ENCODE measurements at places on chromosomes 16 and 17.
A peak's percentile ranks its signal among the peaks of the same experiment; 100 is the strongest.

DNA sequence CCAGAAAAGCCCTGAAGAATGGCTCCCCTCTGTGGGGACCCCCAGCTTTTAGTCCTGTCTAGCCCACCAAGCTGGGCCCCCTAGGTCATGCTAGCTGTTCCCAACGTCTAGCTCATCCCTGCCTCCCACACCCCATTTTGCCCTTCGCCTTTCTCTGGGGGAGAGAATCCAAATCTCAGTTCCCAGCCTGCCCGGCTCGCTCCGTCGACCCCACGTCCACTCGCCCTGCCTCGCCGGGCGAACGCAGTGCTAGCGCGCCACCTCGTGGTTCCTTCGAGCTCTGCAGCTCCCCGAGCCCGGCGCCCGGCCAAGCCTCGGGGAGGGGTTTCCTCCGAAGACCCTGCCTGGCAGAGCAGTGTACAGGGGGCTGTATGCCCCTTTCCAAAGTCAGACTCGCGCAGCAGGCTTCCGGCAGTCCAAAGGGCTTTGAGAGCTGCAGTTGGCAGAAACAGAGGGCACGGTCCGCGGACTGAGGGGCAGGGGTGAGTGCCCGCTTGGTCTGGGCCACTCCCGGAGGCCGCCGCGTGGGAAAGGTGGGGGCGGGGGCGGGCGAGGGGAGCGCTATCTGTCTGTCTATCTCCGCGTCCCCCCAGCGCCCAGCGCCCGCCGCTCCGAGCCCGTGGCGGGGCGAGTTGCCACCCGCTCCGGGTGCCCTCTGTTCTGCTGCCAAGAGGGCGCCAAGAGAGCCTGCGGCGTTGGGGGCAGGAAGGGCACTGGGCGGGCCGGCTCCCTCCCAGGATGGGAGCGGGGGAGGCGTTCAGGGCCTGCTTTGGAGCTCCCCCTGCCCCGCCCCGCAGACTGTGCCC lies 1.7 kb upstream of the DLX3 start:
- DNase-seq = peak; percentile 80

DNA sequence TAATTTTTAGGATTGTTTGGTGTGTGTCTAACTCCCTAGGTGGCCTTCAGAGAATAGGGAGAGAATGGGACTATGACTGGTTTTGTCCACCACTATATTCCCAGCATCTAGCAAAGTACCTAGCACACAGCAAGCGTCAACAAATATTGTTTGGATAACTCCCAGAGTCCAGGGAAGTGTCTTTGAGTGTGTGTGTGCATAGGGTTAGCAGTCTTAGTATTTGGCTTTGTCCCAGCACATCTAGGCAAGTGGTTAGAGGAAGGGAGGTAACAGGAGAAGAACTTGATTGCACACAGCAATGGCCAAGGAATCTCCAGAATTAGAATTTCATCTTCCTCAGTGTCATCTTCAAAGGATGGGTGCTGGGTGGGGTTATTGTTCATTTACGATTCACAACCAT lies 385.4 kb upstream of the CDH5 start:
- no peak for DNase-seq

DNA sequence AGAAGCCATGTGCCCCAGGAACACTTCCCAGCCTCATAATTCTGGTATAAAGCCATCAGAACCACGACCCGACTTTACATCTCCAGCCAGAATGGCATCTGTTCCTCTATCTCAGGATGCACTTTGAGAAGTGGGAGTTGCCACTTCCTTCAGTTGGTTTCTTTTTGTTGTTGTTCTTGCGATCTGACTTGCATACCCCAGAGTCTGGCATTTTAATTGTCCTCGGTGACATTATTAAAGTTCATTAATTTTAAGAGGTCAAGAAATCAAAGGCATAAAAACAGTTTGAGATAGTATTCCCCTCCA lies 13.5 kb downstream of the MARCHF10 start:
- no peak for DNase-seq

DNA sequence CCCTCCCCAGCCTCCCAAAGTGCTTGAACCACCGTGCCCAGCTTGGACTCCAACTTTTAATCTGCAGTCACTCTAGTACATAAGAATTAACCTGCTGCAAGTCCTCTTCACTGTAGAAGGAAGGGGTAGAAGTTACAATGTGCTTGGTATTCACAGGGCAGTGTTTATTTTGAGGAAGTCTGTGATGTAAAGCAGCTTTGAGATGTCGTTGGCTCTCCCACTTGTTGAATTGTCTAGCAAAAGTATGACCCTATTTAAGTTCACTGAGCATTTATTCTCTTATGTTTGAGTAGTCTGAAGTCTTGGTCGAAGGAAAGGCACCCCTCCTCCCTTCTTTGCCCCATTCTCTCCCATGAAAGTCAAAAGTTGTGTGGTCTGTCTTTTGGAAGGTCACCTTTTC lies 28.2 kb downstream of the SF3B3 start:
- no peak for DNase-seq

DNA sequence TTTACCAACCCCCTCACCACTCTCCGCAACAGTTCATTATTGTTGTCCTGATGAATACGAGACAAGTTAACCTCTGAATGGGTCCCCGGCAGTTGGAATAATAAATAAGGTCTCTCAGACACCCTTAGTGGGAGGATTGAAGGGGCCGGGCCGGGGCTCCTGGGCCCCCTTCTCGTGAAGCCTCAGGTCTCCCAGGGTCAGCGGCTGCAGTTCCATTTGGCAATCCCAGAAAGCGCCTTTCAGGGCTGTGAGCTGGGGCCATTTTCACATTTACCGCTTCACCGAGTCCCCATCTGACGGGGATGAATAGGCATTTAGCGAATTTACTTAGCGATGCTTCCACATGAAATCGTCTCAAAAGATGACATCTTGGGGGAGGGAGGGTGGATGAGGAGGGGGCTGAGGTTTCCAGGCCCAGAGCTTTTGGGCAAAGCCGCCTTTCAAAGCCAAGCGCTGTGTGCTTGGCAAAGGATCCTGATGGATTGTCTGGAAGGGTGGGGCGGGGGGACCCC lies 309.8 kb downstream of the XYLT1 start:
- no peak for DNase-seq

- no peak for DNase-seq
Measured at GRCh38 chr17:10010752-10011151, 105.7 kb upstream of the RCVRN start.

- peak; percentile 74 for DNase-seq
Measured at GRCh38 chr16:4315186-4316107, at the start of gene GLIS2. Gene GLIS2 (plus strand): TSS chr16:4316067. CDS start chr16:4332281, 16,214 bp downstream.

- DNase-seq = no peak
Measured at GRCh38 chr17:60159479-60159866, 9.7 kb downstream of the CA4 start.

DNA sequence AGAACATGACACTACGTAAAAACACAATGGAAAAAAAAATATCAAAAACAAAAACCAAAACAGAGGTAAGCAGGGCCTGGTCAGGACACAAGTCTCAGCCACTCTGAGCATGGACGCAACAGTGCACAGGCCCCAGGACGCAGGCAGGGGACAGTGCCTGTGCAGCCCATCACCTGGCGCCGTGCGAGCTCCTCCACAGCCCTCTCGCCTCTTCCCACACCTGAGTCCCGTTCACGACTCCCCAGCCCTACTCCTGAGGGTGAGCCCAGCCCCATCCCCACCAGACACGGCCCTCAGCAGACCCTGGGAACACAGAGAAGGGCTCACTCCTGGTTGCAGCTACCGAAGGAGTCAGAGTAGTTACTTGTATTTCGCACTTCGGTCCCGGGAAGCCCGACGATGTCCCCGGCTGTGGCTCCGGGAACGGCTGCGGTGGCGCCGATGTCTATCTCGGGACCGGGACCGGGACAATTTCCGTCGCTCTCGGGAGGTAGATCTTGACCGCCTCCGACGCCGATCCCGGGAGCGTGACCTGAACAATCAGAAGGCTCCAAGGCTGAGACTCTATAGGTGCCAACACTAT lies 9.4 kb downstream of the HBQ1 start:
- DNase-seq = no peak

- no peak for DNase-seq
Measured at GRCh38 chr16:66695471-66695934, 1.0 kb downstream of the CMTM4 start.

DNA sequence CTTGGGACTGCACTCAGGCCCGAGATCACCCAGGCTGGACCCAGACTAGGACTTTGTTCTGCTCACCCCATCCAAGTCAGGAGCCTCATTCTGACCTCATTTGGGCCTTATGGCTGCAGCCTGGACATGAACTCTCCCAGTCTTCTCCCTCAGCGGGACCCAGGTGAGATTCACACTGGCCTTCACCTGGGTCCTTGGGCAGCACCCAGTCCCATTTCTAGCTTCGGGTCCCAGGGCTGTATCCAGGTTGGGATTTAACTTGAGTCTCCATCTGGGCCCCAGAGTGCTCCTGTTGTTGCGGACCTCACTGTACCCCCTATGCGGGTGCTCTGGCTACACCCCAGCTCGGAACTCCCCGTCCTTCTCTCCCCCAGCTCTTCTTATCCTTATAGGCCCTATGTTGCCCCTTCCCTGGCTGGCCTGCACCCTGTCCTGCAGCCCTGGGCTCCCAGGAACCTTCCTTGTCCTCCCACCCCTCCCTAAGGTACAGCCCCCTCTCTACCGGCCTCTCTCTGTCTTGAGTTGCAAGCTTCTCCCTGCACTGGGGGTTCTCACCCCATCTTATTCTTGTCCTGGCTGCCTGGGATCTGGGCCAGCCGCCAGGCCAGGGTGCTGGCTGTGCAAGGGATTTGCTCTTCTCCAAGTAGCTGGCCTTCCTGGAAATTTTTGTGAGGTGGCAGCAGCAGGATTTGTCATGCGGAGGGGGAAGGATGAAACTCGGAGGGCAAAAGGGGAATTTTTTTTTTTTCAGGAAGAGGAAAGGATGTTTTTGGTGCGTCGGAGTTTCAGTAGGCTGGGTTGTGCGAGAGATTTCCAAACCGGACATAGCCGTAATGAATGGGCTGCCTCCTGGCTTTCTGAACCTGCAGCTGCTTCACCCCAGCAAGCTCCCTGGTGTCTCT lies 904 bp downstream of the MAP2K3 start:
- DNase-seq = no peak

DNA sequence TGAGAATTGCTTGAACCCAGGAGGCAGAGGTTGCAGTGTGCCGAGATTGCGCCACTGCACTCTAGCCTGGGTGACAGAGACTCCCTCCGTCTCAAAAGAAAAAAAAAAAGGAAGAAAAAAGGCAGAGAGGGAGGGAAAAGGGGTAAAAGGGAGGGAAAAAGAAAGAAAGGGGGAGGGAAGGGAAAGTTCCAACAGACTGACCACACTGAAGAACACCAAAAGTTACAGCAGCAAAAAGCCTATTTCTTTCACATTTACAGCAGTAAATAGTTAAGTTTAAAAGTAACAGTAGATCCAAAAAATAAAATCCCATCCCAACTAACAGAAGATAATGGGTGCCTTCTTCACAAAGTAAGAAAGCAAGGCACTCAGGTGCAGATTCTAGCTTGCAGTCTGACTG lies 36.9 kb upstream of the C17orf78 start:
- DNase-seq = no peak

DNA sequence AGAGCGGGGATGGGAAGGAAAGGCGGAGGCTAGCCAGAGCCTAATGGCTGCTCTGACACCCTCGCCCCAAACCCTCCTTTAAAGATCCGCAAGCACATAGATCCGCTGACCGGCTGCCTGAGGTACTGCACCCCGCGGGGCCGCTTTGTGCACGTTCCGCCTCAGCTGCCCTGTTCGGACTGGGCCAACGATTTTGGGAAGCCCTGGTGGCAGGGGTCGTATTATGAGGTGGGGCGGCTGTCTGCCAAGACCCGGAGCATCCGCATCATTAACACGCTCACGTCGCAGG lies 663 bp downstream of the CYB5D1 start:
- peak; percentile 39 for DNase-seq

DNA sequence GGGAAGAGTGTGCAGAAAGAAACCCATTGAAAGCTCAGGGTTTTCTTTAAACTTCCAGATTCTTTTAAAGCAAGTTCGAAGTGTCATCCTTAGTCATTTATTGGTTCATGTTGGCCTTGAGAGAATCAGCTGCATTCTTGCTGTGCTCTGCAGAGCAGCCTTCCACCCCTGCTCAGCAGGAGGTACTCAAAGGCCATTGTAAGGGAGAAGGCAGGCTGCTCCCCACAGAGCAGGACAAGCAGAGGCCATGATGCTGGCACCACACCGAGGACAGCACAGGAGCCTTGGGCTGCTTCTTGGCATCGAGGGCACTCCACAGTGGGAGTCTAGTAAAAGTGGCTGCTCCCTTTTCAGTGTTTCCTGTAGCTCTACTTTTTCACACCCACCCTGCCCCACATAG lies 29.6 kb downstream of the NMT1 start:
- no peak for DNase-seq

GRCh38 chr17:42276359-42276608 lies at the start of gene STAT5B:
Gene STAT5B (minus strand): TSS chr17:42276391. CDS start chr17:42232127, 44,264 bp downstream.
- peak; percentile 91 for DNase-seq

- no peak for DNase-seq
Measured at GRCh38 chr17:7803981-7804380, 30.0 kb upstream of the KDM6B start.

GRCh38 chr16:30407102-30407803 lies at the start of gene ZNF771:
Gene ZNF771 (plus strand): TSS chr16:30407606. CDS start chr16:30408054, 448 bp downstream.
- DNase-seq = peak; percentile 93

DNA sequence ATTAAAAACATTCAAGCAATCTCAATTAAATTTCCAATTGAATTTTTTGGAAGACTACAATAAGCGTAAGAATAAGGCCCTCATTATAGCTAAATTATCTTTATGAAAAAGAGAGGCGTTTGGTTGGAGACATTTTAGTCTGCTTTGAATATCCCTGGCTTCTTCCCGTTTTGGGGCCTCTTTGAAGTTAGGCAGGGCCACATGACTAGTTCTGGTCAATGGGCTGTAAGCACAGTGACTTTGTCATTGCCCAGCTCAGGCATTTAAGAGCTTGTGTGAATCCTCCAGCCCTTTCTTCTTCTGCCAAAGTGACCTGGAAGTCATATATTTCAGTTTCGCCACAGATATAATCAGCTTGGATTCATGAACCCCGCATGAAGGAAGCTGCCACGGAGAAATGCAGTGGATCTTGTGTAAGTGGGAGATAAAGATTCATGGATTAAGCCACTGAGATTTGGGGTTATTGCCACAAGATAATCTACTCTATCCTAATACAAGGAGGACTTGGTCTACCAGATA lies 21.7 kb upstream of the UBTF start:
- DNase-seq = no peak

DNA sequence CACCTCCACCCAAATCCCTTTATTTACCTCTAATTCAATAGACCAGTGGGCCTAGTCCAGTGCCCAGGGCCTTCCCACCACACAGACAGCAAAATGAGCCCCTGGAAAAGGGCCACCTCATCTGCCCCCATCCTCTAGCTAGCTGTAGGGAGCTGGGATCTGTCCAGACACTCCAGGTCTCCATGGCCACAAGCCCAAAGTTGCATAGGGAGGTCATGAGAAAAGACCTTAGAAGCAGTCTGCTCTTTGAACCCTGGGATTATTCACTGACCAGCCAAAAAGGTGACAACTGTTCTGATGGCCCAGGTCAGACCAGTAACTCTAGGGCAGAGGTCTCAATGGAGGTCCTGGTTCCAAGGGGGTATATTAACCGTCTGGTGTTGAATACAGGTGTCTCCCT lies 2.0 kb downstream of the CUEDC1 start:
- no peak for DNase-seq
